ENCODE measurements at places on chromosomes 5 and 9.

GRCh38 chr5:62093976-62094375 lies 212.0 kb upstream of the KIF2A start:
- no peak for DNase-seq

DNA sequence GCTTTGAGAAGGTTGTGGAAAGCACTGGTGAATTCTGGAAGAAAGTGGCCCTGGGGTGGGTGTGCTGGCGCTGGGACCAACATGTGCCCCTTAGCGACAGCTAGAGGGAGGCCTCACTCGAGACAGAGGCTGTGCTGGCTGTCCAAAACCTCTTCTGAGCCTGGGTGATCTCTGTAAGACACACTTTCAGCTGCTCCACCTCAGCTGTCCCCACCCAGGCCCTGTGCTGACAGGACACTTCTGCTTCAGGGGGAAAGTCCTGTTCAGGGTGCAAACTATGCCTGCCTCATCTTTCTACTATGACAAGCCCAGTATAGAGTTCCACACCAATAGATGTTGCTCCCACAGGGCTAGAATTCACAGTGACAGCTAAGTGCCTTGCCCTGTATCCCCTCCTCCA lies 426.4 kb downstream of the MED10 start:
- no peak for DNase-seq

- DNase-seq = no peak
Measured at GRCh38 chr5:36017004-36017403, 25.8 kb upstream of the UGT3A1 start.

DNA sequence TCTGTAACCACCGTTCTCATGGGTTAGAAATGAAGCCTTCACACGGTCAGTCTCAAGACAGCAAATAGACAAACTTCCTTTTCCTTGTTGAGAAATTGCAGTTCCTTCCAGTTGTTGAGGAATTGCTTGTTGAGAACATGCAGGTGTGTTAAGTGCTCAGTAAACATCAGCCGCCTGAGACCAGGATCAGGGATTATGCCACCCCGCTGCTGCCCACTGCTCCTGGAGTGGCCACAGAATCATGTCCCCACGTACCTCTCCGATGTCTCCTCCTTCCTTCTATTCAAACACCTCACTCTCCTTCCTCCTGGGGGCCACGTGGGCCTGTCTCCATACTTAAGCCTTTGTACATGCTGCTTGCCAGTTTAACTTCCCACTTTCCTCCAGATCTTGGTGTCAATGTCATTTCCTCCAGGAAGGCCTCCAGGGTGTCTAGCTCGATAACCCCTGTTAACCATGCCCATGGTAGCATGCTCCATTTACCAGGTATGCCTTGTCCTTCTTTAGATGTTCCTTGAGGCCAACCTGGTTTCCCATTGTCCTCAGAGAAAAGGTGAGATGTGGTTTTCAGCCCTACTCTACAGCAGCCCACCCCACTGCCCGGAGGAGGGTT lies 33.8 kb upstream of the RPL26L1 start:
- DNase-seq = no peak

DNA sequence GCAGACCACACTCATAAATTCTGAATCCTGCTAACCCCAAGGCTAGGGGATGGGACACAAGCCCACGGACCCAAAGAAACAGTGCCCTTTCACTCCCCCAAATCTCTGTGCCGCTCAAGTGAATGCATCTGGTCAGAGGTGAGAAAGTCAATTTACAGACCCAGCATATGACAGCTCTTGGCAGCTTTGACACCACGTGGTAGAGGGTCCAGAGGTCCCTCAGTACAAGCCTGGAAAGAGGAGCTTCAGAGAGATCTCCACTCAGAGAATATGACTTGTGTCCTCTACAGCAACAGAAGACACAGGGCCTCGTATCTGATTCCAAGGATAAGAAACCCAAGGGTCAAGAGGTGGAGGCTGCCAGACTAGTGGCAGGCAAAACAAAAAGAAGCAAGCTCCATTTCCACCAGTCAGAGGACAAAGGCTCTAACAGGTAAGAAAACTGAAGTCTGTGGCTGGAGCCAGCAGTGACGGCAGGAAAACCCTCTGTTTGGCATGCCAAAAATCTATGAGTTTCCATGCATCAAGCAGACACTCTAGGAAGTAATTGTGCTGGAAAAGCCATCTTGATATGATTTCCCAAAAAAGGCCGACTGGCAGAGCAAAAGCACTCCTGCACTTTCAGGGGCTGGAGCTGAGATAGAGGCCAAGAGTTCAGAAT lies 138.7 kb downstream of the UGCG start:
- DNase-seq = no peak

- DNase-seq = no peak
Measured at GRCh38 chr5:80116000-80116399, 80.9 kb downstream of the THBS4 start.

GRCh38 chr9:96618209-96619123 lies 1.2 kb downstream of the CDC14B start:
- no peak for DNase-seq

DNA sequence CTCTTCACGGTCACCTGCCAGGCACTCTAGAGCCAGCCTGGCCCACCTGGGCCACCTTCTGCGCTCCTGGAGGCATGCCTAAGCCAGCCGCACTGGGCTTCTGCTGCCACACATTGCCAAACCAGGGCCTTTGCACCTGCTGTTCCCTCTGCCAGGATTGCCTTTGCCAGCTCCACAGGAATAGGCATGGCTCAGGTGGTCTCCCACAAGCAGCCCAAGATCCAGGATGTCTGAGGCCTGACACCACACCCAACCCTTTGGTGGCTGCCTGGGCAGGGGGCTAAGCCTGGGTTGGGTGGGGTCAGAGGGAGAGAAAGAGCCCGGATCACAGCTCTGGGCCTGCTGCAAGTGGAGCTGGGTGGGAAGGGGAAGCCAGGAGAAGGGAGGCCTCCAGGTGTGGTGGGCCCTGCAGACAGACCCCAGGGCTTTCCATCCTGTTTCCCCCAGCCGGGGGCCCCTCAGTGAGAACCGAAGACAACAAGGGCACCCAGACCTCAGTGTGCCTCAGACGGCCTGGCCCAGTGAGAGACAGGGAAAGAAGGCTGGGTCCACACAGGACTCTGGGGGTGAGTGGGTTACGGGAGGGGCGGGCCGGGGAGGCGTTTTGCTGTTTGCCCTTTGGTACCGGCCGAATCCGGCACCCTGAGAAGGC lies 672 bp upstream of the SUSD3 start:
- no peak for DNase-seq

DNA sequence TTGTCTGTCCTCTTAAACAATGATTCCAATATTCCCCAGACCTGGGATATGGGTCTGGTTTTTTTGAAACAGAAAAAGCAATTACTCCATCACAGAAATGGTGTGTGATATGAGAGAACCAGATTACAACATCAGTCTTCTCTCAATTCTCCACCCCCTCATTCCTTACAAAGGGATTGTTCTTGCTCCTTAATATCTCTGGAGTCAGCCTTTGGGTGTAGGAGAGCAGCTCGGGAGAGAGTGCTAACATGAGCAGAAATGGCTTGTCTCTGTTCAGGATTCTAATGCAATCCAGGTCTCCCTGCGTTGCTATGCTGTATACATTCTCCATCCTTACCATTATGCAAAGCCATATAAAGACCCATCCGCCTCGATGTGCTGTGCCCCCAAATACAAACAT lies 32.7 kb downstream of the ZFAND5 start:
- no peak for DNase-seq

- DNase-seq = no peak
Measured at GRCh38 chr9:126755317-126755875, 49.4 kb upstream of the ZBTB43 start.

DNA sequence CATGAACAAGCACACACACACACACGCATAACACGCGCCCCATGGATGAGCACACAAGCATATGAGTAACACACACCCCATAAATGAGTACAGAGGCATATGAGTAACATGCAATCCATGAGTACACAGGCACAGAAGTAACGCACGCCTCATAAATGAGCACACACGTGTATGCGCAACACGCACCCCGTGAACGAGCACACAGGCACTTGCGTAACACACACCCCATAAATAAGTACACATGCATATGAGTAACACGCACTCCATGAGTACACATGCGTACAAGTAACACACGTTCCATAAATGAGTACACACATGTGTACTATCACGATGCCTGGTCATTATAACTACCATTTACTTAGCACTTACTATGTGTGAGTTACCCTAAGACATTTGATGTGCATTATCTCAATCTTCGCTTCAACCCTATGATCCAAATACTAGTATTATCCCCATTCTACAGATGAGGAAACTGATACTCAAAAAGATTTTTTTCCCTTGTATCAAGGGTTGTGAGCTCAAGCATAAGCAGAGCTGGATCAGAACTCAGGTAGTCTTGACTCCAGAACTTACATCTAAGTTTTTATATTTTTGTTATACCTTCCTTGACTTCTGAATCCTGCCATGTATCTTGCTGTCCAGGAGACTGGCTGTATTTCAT lies 7.7 kb downstream of the MED27 start:
- DNase-seq = no peak

DNA sequence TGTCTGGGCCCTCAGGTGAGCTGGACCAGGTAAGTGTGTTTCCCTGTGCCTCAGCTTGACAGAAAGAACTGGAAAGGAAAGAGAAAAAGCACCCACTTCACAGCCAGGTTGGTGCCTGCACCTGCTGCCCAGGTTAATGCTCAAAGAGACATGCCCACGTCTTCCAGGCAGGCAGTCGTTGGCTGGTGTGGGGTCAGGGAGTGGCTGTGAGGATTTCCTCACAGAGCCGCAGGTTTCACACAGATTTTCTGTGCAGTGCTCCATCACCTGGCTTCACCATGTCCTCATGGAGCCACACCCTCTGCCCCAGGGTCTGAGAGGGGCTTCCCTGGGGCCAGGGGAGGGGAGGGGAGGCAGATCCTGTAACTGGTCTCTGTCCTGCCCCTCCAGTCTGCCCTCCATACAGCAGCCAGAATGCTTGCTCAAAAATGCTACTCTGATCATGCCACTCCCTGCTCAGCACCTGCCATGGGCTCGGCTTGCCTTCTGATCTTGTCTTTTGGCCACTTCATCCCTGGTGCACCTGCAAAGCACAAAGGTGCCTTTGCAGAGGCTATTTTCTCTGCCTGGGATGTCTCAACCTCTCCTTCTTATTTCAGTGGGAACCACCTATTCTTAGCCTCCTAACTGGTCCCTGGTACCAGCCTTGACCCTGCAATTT lies 82.5 kb upstream of the UBTD2 start:
- no peak for DNase-seq

- no peak for DNase-seq
Measured at GRCh38 chr9:112121633-112122032, 53.5 kb downstream of the SUSD1 start.

- DNase-seq = no peak
Measured at GRCh38 chr5:56356121-56356835, 123.1 kb upstream of the ANKRD55 start.

- no peak for DNase-seq
Measured at GRCh38 chr5:147688656-147689356, 93.7 kb downstream of the JAKMIP2 start.

- no peak for DNase-seq
Measured at GRCh38 chr9:135139366-135139959, 52.0 kb downstream of the OLFM1 start.

- no peak for DNase-seq
Measured at GRCh38 chr5:78129597-78129996, 164.9 kb downstream of the AP3B1 start.

DNA sequence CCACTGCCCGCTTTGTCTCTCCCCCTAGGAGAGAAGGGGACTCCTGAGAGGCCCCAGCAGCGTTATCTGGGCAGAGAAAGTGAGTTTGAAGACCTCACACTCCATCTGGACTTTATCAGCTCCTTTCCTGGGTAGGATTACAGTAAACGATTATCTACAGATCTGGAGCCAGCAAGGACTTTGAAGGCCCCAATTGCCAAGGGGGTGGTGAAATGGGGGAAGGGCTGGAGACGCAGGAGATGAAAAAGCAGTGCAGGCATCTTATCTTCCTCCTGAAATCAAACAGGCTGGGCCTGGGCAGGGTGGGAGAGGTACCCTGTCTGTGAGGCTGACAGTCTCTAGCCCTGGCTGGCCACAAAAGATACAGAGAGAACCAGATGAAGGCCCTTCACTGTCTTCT lies 105.8 kb upstream of the MSX2 start:
- DNase-seq = no peak

DNA sequence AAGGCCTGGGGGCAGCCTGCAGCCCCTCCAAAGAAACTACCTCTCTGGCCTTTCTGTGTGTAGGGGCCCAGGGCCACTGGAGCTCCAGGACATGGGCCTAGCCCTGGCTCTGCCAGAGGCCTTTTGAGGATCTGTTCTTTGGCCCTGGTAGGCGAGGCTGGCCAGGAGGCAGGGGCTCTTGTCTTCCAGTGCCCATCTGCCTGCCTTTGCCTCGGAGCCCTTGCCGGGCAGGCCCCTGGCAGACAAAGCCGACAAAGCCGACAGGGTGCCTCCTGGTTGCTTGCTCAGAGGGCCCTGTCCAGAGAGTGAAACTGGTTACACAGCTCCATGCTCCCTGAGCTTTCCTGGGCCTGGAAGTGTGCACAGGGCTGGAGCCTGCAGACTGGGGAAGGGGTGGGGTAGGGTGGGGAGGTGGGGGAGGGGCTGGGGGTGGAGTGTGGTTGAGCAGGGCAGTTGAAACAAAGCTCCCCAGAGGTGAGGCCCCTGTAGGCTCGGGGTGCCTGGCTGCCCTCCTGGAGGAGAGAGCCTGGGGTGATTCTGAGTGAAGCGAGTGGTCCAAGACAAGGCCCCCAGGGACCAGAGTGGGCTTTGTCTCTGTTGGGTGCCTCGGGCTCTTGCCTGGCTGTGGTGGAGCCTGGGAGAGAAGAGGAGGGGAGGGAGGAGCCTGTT lies 29.3 kb downstream of the PTPA start:
- DNase-seq = no peak

- no peak for DNase-seq
Measured at GRCh38 chr9:113477058-113477457, 13.5 kb downstream of the RGS3 start.

- no peak for DNase-seq
Measured at GRCh38 chr9:35771943-35772342, 17.9 kb upstream of the MSMP start.

DNA sequence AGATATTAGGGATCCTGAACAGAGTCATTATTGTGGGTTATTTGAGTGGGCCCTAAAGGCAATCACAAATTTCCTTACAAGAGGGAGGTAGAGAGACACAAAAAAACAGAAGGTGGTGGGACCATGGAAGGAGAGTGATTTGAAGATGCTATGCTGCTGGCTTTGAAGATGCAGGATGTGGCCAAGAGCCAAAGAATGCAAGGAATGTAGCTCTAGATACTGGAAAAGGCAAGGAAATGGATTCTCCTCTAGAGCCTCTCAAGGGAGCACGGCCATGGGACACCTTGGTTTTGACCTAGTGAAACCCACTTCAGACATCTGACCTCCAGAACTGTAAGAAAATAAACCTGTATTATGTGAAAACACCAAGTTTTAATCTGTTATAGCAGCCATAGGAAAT lies 53.8 kb downstream of the TTC39B start:
- DNase-seq = no peak

DNA sequence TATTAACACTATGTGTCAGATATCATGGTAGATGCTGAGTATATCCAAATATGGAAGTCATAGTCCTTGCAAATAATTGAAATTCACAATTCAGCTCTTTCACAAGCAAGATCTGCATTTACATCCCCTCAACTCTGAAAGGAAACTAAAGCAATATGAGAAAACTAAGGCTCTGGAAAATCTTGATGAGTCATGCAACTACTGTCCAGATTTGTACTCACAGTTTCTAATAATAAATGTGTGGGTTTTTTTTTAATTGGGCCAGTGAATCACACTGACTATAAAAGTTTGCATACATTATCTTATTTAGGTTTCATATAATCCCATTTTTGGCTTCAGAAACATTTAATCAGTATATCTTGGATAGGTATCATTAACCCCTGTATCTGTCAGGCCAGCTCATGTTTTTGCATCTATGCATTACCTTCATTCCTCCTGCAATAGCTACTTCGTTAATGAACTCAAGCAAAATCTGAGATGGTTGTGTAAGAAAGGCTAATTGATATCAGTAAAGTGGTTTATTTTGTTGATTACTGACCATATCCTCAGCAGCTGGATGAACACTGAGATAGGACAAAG lies 58.7 kb upstream of the PRR16 start:
- DNase-seq = no peak
